Neural crest cell (in vitro differentiated cells): ENCODE measurements at places on chromosomes 2 and 18. TPM values are rescaled to one million over a fixed set of nuclear protein-coding genes. Genes with fewer than 3 reads are reported as not detected.
A peak's percentile ranks its signal among the peaks of the same experiment; 100 is the strongest.

The IL18R1 gene
- not detected in 2 replicates for total RNA-seq

The DNAH6 gene
- total RNA-seq, result 2.3 and 2.8 TPM in 2 replicates

The KIAA2012 gene
- 0.07 and 0.34 TPM in 2 replicates for total RNA-seq

The TNFRSF11A gene
- total RNA-seq, result 0.05 and 0.16 TPM in 2 replicates

The OXER1 gene
- total RNA-seq, result 1.7 and 1.8 TPM in 2 replicates

The EIF2AK2 gene
- 34.1 and 37.3 TPM in 2 replicates for total RNA-seq

The IL36B gene
- total RNA-seq, result not detected in 2 replicates

The RAB11FIP5 gene
- 6.7 and 10.1 TPM in 2 replicates for total RNA-seq

The LAMA3 gene
- total RNA-seq, result 0.25 and 0.35 TPM in 2 replicates

The GAD1 gene
- total RNA-seq, result 0.39 and 0.82 TPM in 2 replicates

The RNF103 gene
- 13.5 and 13.8 TPM in 2 replicates for total RNA-seq

DNA sequence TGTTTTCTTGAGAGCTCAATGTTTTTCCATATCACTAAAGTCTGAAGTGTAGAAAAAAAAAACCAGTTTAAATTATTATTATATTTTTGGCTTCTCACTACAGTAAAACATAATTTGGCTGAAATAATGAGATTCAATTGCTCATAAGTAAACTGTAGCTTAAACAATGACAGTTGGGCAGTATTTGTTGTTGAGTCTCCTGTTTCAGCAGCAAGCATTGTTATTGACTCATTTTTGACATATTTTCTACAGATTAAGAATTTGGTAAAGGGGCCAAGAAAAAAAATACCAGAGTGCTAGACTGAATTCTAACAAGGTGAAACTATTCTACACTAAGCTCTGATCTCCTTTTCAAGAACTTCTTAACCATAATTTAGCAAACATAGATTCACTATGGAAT is 2070.4 kb upstream of the CELF4 start:
- no peaks in the 10 kb centered on the region for H3K4me1 ChIP-seq
- no peak for DNase-seq
- H3K27me3 ChIP-seq, result no peaks in the 10 kb centered on the region
- no peaks in the 10 kb centered on the region for H3K36me3 ChIP-seq

DNA sequence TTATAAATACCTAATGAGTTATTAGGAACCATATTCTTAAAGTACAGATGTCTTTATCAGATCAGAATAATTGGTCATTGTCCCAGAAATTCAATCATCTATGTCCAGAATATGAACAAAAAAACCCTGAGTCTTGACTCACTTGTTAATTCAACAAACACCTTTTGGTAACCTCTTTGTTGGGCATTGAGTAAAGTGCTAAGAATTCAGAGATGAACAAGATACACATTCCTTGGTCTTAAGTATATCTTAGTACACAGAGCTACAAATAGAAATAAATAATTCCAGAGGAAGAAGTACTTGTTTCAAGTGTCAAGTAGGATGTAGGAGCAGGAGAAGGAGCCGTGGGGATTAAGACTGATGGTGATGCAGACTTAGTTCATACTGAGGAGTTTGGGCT is 798.1 kb downstream of the CPS1 start:
- no peak for DNase-seq
- peaks cover 3% of the 10 kb centered on the region for H3K4me1 ChIP-seq
- no peaks in the 10 kb centered on the region for H3K36me3 ChIP-seq
- no peak overlapping the region for H3K4me3 ChIP-seq
- H3K27ac ChIP-seq, result no peak overlapping the region

DNA sequence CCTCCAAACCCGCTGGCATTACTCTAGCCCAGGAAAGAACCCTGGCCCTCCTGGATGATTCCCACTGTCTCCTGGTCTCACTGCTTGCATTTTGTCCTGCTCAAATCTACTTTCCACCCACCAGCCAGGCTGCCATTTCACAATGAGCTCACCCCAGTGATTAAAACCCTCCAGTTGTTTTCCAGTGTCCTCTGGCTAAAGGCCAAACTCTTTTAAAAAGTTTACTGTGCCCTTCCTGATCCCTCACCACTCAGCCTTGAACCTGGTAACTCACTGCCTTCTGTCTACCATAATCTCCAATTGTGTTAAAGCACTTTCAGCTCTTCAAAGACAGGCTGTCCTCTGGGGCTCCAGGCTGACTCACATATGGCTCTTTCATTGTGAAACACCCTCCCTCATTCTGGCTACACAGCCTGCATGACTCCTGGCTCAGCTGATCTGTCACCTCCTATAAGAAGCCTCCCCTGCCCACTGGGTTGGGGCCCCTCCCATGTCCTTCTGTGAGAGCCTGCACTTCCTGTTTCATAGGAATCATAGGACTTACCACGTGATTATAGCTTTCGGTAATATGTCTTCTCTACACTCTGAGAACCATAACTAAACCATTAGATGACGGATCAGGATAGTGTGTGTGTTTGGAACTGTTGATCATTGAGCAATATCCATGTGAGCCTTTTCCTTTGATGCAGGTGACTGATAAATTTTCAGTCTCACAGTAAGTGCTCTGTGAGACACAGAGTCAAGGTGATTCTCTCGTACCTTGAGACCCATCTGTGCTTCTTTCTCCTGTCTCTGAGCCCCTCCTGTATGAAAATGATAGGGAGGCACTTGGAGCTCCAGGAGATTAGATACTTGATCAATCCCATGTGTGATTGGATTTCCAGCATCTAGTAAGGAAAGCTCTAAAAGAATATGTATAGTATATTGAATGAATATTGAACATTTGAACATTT is 590.8 kb upstream of the ID2 start:
- no peaks in the 10 kb centered on the region for H3K36me3 ChIP-seq
- no peak for DNase-seq
- no peaks in the 10 kb centered on the region for H3K27me3 ChIP-seq
- H3K4me1 ChIP-seq, result no peaks in the 10 kb centered on the region

DNA sequence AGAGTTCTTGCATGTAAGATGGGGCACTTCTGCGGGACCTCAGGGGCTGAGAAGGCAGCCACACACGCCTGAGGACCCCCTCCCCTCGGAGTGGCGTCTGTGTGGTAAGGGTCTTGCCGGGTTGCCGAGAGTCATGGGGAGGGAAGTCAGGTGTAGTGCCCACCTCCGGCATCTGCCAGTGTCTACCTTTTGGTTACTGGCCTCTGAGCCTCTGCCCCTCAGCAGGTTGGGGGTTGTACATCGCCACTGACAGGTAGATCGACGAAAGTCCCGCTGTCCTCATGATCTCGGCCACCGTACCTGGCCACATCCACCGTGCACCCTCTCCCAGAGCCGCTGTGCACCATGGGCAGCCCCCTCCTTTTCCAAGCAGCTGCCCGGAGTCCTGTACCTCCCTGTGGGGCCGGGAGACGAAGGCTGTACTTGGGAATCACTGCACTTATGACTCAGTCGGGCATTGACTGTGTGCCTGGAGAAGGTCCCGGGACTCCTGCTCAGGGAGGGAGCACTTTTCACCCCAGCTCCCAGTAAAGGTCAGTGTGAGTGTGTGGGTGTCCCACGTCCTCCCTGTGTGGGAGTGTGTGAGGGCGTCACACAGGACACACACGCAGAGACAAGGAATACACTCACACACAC is 332.4 kb upstream of the MYT1L start:
- no peak overlapping the region for H3K27ac ChIP-seq
- no peaks in the 10 kb centered on the region for H3K27me3 ChIP-seq
- no peak for DNase-seq
- no peaks in the 10 kb centered on the region for H3K36me3 ChIP-seq
- H3K4me1 ChIP-seq, result peaks cover 4% of the 10 kb centered on the region
- H3K4me3 ChIP-seq, result no peak overlapping the region

- no peaks in the 10 kb centered on the region for H3K36me3 ChIP-seq
- no peaks in the 10 kb centered on the region for H3K27me3 ChIP-seq
- H3K4me1 ChIP-seq, result no peaks in the 10 kb centered on the region
- H3K27ac ChIP-seq, result no peak overlapping the region
- no peak overlapping the region for H3K4me3 ChIP-seq
Measured at GRCh38 chr2:138034536-138034935, 70.3 kb downstream of the HNMT start.

DNA sequence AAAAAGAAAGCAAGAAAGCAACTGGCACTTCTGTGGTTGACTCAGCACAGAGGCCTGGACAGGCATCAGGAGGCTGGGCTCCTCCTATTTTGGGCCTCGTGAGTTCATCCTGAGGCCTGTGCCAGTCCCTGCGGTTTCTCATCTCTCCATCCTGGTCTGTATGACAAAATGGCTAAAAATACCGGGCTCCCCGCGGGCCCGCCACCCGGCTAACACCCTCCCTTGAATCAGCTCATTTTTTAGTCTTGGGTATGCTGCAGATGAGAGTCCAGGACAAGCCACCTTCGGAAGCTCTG is 62.3 kb upstream of the YWHAQ start:
- no peaks in the 10 kb centered on the region for H3K27me3 ChIP-seq
- no peak for DNase-seq
- H3K4me3 ChIP-seq, result no peak overlapping the region
- H3K36me3 ChIP-seq, result no peaks in the 10 kb centered on the region
- peaks cover 14% of the 10 kb centered on the region for H3K4me1 ChIP-seq

- H3K36me3 ChIP-seq, result no peaks in the 10 kb centered on the region
- no peak overlapping the region for H3K27ac ChIP-seq
- DNase-seq, result peak; percentile 1
- peaks cover 9% of the 10 kb centered on the region for H3K4me1 ChIP-seq
- H3K4me3 ChIP-seq, result no peak overlapping the region
Measured at GRCh38 chr18:38427234-38427633, 861.6 kb upstream of the CELF4 start.

- H3K36me3 ChIP-seq, result peaks cover 9% of the 10 kb centered on the region
- DNase-seq, result no peak
- H3K4me3 ChIP-seq, result no peak overlapping the region
- H3K4me1 ChIP-seq, result no peaks in the 10 kb centered on the region
Measured at GRCh38 chr2:206379266-206379665, 64.1 kb upstream of the ADAM23 start.

- no peak overlapping the region for H3K27ac ChIP-seq
- H3K4me3 ChIP-seq, result no peak overlapping the region
- H3K27me3 ChIP-seq, result no peaks in the 10 kb centered on the region
- peaks cover 7% of the 10 kb centered on the region for H3K4me1 ChIP-seq
- DNase-seq, result no peak
- no peaks in the 10 kb centered on the region for H3K36me3 ChIP-seq
Measured at GRCh38 chr2:127138281-127138680, 31.3 kb upstream of the BIN1 start.

GRCh38 chr2:239278941-239279365 is 121.9 kb downstream of the HDAC4 start:
- peak overlapping the region; percentile 72 for H3K27ac ChIP-seq
- peaks cover 44% of the 10 kb centered on the region for H3K4me1 ChIP-seq
- no peaks in the 10 kb centered on the region for H3K36me3 ChIP-seq
- DNase-seq, result no peak
- H3K27me3 ChIP-seq, result no peaks in the 10 kb centered on the region

DNA sequence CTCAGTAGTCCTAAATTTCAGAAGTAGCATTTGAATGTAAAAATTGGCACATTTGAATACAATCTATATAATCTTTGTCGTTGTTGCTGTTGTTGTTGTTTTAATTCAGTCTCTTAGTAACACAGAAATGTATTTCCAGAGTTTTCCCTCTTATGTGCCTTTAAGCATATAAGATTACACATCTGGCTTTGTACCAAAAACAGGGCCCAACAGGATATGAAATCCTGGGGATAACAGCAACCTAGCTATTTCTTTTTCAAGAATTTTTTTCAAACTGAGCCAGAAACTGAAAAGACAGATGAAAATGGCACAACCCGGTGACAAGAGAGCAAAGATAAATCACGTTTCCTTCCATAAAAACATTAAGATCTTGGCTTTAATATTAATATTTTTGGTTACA is 906.7 kb downstream of the NRXN1 start:
- H3K4me1 ChIP-seq, result peaks cover 7% of the 10 kb centered on the region
- no peaks in the 10 kb centered on the region for H3K36me3 ChIP-seq
- H3K27ac ChIP-seq, result no peak overlapping the region
- DNase-seq, result no peak
- H3K27me3 ChIP-seq, result no peaks in the 10 kb centered on the region

GRCh38 chr18:50944245-50944932 is 23.5 kb upstream of the ELAC1 start:
- H3K4me3 ChIP-seq, result no peak overlapping the region
- H3K4me1 ChIP-seq, result no peaks in the 10 kb centered on the region
- no peak for DNase-seq
